ENCODE measurements at places on chromosomes 16 and 17. TPM values are rescaled to one million over a fixed set of nuclear protein-coding genes. Genes with fewer than 3 reads are reported as not detected.

Gene KRTAP4-9
- 0.58 TPM for total RNA-seq

Gene DPEP1
- total RNA-seq: 0.65 TPM

Gene OTOA
- total RNA-seq: not detected

Gene HYDIN
- 1.5 TPM for total RNA-seq

Gene HBA2
- total RNA-seq: not detected

Gene CPPED1
- 12.9 TPM for total RNA-seq

Gene NOG
- 86.5 TPM for total RNA-seq

Gene CNTD1
- total RNA-seq: not detected

Gene RAP1GAP2
- total RNA-seq: 24.3 TPM

Gene SSTR5
- not detected for total RNA-seq

Gene LITAFD
- total RNA-seq: not detected
